ENCODE measurements at places on chromosomes 2 and 18.

GRCh38 chr2:106106622-106107508 lies 87.2 kb downstream of the UXS1 start:
- DNase-seq: no peak

GRCh38 chr18:10376731-10377130 lies 77.7 kb upstream of the APCDD1 start:
- DNase-seq: no peak

DNA sequence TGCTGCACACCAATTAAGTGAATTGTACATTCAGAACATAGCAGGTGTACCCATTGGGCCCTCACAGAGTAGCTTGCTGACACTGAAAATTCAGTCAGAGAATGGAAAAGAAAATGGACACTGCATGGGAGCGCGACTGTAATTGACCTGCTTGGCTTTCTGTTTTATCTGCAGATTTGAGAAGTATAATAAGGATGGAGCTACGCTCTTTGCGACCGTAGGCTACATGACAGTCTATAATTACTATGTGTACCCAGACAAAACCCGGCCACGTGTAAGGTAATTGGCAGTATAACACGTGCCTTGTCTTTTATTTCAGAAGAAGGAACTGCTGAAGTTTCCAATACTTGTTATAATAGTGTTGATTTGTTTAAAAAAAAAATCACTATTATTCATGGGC lies 33.5 kb upstream of the METAP1D start:
- no peak for DNase-seq

- no peak for DNase-seq
Measured at GRCh38 chr2:224941960-224942359, 100.3 kb downstream of the DOCK10 start.

DNA sequence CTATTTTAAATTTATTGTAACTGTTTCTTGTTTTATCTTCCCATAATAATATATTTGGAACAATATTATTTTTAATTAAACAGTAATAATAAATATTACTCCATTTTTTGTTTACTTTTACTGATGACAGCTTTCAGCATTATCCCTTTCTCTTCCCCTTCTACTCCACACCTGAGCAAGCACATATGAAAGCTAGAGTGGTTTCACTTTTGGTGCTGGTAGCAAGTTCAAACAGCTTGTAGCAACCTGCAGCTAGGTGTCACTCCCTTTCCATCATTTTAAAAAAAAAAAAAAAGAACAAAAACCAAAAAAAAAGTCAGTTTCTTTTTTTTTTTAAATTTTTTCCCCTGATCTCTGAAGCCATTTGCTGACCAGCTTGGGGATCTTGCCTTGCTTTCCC lies 801.8 kb downstream of the CCDC85A start:
- no peak for DNase-seq

DNA sequence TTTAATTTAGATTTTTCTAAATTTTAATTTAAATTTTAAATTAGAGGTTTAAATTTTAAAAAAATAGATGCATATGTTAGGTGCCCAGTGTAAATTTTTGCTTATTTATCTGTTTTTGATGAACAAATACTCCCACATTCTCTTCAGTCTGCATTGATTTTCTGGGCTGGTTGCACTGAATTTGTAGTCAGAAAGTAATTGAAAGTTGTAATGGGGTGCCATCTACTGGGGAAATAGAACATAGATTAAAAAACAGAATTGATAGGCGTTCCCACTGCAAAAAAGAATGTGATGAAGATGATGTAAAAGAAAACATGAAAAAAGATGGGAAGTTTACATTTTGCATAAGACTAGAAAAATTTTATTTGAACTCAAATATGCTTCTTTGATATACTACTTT lies 51.7 kb upstream of the CCDC85A start:
- DNase-seq: no peak

- no peak for DNase-seq
Measured at GRCh38 chr2:64524604-64525316, 632 bp downstream of the AFTPH start.

DNA sequence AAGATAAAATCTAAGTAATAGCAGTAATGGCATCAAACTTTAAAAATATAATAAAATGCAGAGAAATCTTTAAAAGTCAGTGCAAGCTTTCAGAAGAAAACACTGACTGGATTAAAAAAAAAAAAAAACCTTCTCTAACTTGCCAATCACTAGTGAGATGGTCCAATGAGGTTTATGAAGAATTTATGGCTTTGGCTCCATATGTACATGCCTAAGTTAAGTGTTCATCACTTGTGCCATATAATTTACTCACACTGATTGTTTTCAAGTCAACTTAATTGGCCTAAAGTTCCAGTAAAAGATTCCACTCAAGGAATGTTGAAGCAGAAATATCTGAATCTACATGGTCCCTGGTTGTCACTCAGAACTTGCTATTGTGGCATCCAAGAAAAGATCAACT lies 40.7 kb upstream of the RAB27B start:
- DNase-seq: no peak

GRCh38 chr2:232925153-232925820 lies 55.2 kb downstream of the SNORC start:
- no peak for DNase-seq

DNA sequence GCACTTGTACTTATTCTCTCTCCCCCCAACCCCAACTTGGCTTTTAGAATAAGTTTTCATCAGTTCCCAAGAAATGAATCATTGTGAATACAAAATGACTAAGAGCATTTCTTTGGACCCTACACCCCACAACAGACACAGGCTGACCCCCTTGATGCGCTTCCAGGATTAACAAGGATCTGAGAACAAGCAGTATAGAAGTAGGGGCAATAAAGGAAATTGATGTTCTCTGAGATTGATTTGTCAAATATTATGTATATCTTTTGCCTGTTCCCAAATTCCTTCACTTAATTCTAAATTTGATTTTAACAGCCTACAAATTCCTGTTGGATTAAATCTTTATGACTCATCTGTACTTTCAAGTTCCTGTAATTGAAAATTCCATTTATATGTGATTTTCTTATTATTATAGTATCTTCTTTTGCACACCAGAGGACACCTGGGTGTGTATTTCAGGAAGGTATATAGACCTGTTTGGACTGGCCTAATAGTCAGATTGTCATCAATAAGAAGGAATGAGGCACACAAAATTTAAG lies 10.2 kb upstream of the PTPN4 start:
- no peak for DNase-seq

DNA sequence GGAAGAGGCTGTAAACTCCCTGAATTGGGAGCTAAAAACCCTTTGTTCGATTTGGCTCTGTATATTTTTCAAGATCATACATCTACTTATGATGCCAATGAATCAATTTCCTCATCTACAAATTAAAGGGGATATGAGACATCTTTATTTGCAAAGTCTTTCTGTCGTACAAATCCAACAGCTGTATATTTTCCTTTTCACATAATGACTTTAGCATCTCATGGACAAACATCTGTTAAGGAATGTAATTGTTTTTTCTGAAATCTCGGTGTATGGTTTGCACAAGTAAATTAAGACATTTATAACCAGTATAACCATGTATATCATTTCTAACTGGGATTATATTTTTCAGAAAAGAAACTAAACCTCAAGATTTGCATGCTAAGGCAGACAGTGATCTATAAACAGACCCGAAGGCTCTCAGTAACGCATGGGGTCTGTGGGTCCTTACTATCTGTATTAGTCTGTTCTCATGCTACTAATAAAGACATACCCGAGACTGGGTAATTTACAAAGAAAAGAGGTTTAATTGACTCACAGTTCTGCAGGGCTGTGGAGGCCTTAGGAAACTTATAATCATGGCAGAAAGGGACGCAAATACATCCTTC lies 130.8 kb downstream of the SLC8A1 start:
- no peak for DNase-seq

GRCh38 chr2:166134252-166135151 lies 6.7 kb upstream of the SCN1A start:
- no peak for DNase-seq

DNA sequence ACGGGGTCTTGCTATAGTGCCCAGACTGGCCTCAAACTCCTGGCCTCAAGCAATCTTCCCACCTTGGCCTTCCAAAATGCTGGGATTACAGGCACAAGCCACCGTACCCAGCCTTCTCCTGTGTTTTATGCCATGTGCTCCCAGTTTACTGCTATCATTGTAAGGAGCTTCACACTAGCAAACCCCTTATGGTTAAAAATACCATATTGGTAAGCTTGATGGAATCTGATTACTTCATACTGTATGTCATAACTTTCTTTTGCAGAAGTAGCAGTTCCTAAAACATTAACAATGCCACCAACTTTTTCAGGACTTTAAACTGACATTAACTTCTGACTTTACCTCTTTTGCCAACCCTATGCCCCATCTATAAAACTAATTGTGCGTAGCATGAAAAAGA lies 36.2 kb downstream of the HAT1 start:
- DNase-seq: no peak

DNA sequence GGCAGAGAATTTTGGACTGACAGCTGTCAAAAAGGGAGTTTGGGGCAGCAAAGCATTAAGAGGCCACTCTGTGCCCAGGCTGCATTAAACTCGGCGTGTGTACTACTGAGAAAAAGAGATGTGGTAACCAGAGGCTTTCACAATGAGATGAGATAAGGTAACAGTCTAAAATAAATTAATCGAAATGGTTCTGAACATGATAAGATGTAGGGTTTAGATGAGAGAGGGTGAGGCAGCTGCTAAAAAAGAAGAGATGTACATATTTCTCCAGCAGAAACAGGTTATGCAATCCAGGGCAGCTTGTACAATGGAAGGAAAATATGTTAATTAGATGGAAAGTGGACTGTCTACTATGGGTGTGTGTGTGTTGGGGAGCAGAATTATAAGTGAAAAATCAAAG lies 39.2 kb upstream of the ACTR3 start:
- no peak for DNase-seq

- DNase-seq: no peak
Measured at GRCh38 chr2:70211595-70211994, 20.8 kb upstream of the C2orf42 start.

- DNase-seq: no peak
Measured at GRCh38 chr2:143347271-143347695, 218.1 kb downstream of the ARHGAP15 start.

DNA sequence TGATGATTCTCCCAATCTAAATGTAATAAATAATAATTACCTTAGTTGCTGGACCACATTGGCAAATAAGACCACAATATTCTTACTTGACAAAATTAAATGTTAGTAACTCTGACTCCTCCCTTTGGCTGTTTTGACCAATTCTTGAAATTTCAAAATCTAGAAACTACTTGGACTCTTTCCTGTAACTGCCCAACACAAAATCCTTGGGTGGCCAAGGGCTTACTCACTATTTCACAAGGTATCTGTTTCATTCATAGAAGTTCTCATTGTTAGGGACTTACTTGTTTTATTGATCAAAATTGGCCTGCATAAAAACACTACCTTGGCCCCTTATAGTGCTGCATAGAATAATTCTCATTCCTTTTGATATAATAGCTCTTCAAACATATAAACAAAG lies 19.4 kb downstream of the CDH20 start:
- no peak for DNase-seq

GRCh38 chr2:192885569-192886160 lies 690.9 kb upstream of the TMEFF2 start:
- DNase-seq: no peak

Data from esophagus squamous epithelium (tissue), 5 donors.